ENCODE measurements at places on chromosomes 11 and 22.

GRCh38 chr11:8757533-8757932 is 74.9 kb downstream of the RPL27A start:
- DNase-seq = no peak

- DNase-seq = no peak
These were observed 111.9 kb downstream of the MRTFA start for GRCh38 chr22:40524392-40525249.

DNA sequence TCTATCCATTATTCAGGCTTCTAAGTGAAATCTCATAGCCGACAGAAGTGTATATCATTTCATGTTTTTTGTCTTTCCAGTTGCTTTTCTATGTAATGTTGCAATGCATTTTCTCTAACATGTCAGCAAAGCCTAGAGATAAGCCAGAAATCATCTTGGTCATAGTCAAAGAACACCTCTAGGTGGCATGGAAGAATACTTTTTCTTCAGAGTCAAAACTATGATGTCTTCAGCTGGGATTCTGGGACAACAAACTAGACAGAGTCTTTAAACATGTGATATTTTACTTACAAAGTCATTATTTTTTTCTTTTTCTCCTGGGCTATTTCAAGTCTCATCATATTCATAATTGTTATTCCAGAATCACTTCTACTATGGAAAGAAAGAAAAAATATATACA is 4.4 kb downstream of the GAS2 start:
- DNase-seq = no peak

DNA sequence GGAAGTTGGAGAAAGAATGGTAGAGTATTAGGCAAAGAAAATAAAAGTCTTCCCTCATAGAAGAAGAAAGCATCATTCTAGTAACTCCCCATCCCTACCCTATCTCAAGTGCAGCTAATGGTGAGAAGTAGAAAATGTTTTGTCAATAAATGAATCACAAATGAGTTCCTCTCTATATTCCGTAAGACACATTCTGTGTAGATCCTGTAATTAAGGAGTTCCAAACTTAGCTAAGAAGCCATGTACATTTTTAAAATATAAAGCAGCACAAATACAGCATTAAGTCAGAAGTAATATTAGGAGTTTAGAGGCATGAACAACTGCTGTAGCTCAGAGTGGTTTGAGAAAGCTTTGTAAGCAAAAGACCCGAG is 80.1 kb downstream of the GAB2 start:
- no peak for DNase-seq
